ENCODE measurements at places on chromosomes 3 and 15. TPM values are rescaled to one million over a fixed set of nuclear protein-coding genes. Genes with fewer than 3 reads are reported as not detected.

Gene IL17RD
- 2.0 TPM for total RNA-seq

Gene PROS1
- total RNA-seq, result 8.6 TPM

Gene GXYLT2
- 15.0 TPM for total RNA-seq

Gene ATP13A5
- total RNA-seq, result not detected

Gene FMN1
- total RNA-seq, result 6.7 TPM

Gene BCL6
- 14.6 TPM for total RNA-seq

Gene SORD
- 30.8 TPM for total RNA-seq

Gene LIPH
- total RNA-seq, result under 0.01 TPM

Gene HAPLN3
- total RNA-seq, result 4.9 TPM

Gene SLC28A2
- total RNA-seq, result not detected

Gene FAM227B
- 3.4 TPM for total RNA-seq

Gene CSPG4
- 72.4 TPM for total RNA-seq

Gene MINAR1
- total RNA-seq, result 1.0 TPM

Gene PIF1
- total RNA-seq, result 22.0 TPM

Gene CCNL1
- 37.0 TPM for total RNA-seq

Gene SNX22
- under 0.01 TPM for total RNA-seq

Gene CSK
- 21.1 TPM for total RNA-seq

Gene CX3CR1
- 0.15 TPM for total RNA-seq

Gene CCDC80
- 114 TPM for total RNA-seq

Gene SYNPR
- total RNA-seq, result not detected

Gene GATM
- 0.15 TPM for total RNA-seq

Gene CELSR3
- 2.7 TPM for total RNA-seq

Gene NME9
- total RNA-seq, result not detected

Gene TMCC1
- total RNA-seq, result 3.4 TPM

Gene RAB8B
- total RNA-seq, result 32.1 TPM

Gene PIERCE2
- total RNA-seq, result 2.4 TPM

Gene TIGIT
- not detected for total RNA-seq

Gene CPN2
- not detected for total RNA-seq

Gene COL6A6
- total RNA-seq, result not detected

Gene ZNF80
- not detected for total RNA-seq

Gene SPATA12
- under 0.01 TPM for total RNA-seq

Gene TF
- total RNA-seq, result not detected

Gene CCR2
- total RNA-seq, result not detected

Gene COL8A1
- 84.6 TPM for total RNA-seq

Gene FBXO22
- total RNA-seq, result 36.7 TPM

Gene SERINC4
- 0.15 TPM for total RNA-seq

Gene TMEM108
- 0.89 TPM for total RNA-seq

Gene TAMM41
- 12.3 TPM for total RNA-seq

Gene CMTM8
- 1.5 TPM for total RNA-seq

Gene LRRIQ4
- not detected for total RNA-seq

Gene SMAD6
- total RNA-seq, result 7.1 TPM

Data from bronchus fibroblast of lung (primary cell).